ENCODE measurements at places on chromosomes 7 and 10. TPM values are rescaled to one million over a fixed set of nuclear protein-coding genes. Genes with fewer than 3 reads are reported as not detected.

DNA sequence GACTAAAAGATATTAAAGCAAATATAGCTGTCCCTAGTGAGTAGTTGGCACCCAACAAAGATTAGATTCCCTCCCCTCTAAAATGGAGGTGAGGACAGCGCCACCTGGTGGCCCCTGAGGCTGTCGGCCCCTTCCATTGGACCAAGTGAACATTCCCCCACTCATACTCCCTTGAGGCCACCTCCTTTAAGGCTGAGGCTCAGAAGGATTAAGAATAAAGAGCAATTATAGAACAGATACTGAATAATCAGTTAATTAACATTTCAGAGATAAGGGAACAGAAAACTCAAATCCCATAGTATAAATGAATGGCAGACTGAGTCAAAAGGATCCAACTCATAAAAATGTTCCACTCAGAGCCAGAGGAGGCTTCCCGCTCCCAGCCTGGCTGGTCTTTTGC is 130.4 kb upstream of the GHITM start:
- no peak for DNase-seq

Gene CPA2
- polyA plus RNA-seq = 28.4 TPM

Gene SMO
- 23.6 TPM for polyA plus RNA-seq

- DNase-seq = no peak
Measured at GRCh38 chr10:123378302-123378701, 224.1 kb downstream of the BUB3 start.

Gene ST8SIA6
- polyA plus RNA-seq = 3.0 TPM

- DNase-seq = no peak
Measured at GRCh38 chr10:107169516-107169915, 5.0 kb upstream of the SORCS1 start.

Gene AKAP9
- 127 TPM for polyA plus RNA-seq

Gene ADRB1
- polyA plus RNA-seq = 0.64 TPM

- no peak for DNase-seq
Measured at GRCh38 chr10:123295644-123296043, 141.4 kb downstream of the BUB3 start.

DNA sequence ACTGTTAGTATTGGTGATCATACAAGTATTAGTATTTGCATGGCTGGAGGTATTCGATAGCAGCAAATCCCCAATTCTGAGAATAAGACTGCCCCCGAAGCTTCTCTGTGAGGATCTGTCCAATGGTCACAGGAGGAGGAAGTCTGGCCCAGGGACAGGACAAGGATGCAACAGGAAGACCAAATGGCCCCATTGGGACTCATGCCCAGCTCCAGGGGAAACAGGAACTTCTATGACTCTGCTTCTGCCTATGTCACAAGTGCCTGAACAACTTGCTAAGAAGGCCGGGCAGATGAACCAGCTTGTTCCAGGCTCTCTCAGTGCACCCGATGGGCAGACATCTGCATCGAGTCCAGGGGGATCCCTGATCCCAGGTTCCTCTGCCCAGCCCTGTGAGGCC is 172.0 kb upstream of the GRB10 start:
- no peak for DNase-seq

DNA sequence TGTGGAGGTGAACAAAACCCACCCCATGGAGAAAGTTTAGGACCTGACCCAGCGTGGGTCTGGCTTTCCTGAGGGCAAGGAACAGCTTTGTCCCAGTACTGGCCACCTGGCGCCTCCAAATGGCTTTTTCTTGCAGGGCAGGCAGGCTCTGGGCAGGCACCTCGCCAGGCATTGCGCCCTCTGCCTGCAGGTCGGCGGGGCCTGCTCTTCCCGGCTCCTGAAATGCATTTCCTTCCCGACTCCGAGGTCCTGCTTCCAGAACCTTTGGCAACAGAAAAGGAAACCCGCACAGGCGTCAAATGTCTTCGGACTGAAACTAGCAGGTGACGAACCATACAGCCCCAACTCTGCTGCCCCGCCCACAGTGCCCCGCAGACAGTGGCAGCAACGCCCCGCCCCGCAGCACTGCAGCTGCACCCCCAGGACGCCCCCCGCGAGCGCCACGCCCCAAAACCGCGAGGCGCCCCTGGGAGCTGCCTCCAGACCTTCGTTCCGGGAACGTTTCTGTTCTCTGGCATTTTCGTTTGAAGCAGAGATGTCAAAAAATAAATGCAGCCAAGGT is 65.5 kb downstream of the C10orf143 start:
- DNase-seq = no peak

Gene LHPP
- polyA plus RNA-seq = 40.7 TPM

DNA sequence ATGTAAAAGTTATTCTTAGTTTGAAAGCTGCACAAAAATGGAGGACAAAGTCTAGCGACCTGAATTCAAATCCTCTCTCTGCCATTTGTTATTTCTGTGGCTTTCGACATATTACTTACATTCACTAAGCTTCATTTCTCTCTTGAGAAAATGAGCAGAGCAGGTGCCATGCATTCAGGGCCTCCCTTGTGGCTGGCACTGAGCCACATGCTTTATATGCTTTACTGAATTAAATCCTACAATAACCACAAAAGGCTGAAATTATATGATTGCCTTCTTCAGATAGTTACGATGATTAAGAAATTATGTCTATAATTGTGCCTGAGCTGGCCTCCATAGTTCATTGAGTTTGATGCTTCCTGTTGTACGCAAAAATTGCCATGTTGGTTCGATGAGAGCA is 98.7 kb downstream of the NPSR1 start:
- no peak for DNase-seq

- peak; percentile 56 for DNase-seq
Measured at GRCh38 chr10:35635576-35635975, 6.5 kb downstream of the FZD8 start.

DNA sequence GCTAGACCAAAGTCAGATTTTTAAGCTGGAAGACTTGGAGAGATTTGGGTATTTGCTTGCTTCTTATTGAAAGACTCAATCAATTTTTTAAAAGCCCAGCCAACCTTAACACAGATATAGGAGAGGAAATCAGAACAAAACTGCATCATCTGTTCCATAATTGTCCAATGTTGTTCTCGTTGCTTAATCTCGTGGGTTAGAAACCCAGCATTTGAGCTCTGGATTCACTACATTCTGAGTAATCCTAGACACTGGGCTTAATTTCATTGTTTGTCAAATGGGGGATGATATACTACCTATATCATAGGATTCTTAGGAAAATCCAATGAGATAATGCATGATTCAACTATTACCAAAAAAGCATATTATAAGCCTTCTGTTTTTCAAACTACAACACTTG is 48.9 kb downstream of the CALD1 start:
- DNase-seq = no peak

- no peak for DNase-seq
Measured at GRCh38 chr7:79458796-79459195, 5.3 kb upstream of the MAGI2 start.

GRCh38 chr7:22319424-22320403 is 37.2 kb downstream of the RAPGEF5 start:
- DNase-seq = no peak

DNA sequence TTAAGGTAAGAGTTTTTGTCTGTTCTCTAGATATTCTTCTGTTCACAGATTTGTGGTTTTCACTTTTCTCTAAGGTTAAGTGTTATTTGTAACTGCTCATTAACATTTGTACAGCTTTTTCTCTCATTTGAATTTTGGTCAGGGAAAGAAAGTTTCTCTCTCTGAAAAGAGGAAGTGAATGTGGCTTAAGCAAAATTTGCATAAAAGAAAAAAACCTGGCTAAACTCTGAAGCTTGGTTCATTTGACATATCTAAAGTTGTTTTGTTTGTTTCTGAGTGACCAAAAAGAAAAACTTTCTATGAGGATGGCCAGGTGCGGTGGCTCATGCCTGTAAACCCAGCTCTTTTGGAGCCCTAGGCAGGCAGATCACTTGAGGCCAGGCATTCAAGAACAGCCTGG is 22.0 kb upstream of the SLC26A4 start:
- DNase-seq = no peak

GRCh38 chr10:924524-924859 is 7.0 kb downstream of the LARP4B start:
- DNase-seq = no peak

DNA sequence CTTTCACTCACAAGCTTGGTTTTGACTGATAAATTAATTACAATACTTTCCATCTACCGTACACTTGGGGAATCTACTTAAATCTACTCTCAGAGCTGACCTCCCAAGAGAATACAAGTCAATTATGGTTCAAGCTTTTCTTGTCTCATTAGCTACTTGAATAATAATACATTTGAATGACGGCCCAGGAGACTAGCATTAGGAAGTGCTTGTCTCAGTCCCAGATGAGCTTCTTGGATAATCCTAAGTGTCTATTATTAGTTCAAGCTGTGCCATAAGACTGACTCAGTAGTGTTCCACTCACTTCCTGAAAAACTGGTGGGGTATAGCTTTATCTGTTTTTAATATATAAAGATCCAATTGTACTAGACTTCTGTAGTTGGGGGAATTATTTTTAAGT is 100.2 kb downstream of the GNAT3 start:
- DNase-seq = no peak

GRCh38 chr7:33928986-33929385 is 23.6 kb downstream of the BMPER start:
- DNase-seq = no peak

Gene SPDYE5
- 2.0 TPM for polyA plus RNA-seq

DNA sequence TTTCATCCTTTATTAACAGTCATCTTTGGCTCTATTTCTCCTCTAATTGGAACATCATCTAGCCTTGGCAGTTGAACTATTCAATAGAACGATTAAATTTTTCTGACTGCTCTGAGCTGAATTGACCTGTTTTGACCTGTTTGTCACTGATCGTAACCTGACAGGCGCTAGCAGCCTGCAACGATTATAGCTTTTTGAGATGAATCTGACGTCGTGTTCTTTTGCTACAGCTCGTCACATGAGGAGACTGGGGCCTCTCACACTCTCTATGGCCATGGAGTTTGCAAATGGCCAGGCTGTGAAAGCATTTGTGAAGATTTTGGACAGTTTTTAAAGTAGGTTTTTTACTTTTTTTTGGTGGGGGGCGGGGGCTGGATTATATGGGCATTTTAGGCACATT is 229.8 kb downstream of the FOXP2 start:
- DNase-seq = no peak

Gene ZDHHC6
- 60.6 TPM for polyA plus RNA-seq

Gene NRP1
- 33.4 TPM for polyA plus RNA-seq

Gene OR6V1
- polyA plus RNA-seq = not detected

DNA sequence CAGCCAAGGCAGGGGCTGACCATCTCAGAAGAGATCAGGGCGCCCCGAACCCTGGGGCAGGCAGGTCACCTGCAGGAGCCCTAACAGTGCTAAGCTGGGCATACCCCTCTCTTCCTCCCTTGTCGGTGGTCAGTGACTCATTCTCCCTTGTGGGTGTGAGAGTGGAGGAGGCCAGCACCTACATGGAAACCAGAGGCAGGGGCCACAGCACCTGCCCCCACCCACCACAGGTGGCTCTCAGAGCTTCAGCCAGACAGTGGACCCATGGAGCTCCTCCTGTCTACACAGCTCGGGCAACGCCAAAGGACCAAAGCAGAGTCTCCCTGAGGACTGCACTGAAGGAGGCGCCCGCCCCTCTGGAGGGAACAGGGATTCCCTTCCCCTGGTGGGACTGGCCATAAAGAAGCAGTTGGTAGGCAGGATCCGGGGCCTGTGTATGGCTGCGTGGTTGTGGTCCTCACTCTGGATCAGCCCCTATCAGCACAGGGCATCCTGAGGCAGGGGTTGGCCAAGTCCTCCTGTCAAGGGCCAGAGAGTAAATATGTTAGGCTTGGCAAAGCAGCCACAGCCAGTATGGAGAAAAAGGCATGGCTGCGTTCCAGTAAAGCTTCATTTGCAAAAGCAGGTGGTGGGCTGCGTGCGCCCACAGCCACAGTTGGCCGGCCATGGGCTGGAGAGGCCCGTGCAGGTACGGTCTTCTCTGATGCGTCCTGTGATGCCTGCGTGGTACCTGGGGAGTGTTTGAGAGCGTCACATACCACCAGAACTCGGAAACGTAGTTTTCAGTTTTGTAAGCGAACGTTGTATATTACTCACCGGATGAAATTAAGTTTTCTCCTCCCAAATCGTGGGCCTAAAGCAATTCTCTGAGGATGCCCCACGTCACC is 198.2 kb downstream of the EBF3 start:
- no peak for DNase-seq

Gene PLEKHS1
- polyA plus RNA-seq = 62.4 TPM

Gene SLC18A2
- 0.72 TPM for polyA plus RNA-seq

Gene ANK3
- 89.1 TPM for polyA plus RNA-seq

- DNase-seq = no peak
Measured at GRCh38 chr7:133484086-133484485, 231.2 kb downstream of the EXOC4 start.

GRCh38 chr7:104795086-104795485 is 218.9 kb upstream of the KMT2E start:
- DNase-seq = no peak

GRCh38 chr7:40714363-40715052 is 579.7 kb downstream of the SUGCT start:
- no peak for DNase-seq

Gene FAM25G
- polyA plus RNA-seq = not detected

DNA sequence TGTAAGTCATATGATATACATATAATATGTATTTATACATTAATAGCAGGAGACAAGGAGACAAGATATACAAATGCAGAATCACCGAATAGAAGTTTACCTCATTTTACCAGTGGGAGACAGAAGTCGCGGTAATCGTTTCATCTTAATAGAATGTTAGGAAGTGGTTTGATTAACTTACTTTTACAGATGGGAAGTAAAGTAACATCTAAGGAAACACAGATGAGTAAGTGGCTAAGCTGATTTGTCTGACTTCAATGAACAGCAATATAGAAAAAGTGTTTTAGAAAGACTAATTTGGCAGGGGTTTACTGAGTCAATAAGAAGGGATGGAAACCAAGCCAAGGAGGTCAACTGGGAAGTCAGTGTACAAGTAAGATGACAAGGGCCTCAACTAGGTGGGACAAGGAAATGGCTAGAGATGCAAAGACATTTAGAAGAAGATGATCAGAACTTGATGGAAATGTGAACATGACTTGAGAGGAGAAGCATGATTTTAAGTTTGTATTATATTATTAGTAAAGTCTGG is 36.2 kb upstream of the FAM133B start:
- DNase-seq = no peak

DNA sequence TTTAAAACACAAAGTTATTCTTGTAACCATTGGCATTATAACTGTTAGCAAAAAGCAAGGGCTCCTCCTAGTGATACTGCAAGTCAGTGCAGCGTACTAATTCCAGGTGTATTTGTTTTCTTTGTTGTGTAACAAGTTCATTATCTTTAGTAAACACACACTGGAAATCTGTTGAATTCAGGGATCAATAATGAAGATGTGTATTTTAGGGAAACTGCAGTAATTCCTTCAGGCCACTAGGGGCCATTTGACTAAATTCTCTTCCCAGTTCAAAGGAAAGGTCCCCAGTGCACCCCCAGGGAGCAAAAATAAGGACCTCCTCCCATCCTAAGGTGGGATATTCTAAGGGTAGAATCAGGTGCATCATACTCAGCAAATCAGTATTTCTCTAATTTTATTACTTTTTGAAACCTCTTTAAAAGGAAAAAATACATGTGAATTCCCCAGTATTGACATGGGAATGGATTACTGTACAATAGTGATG is 158.6 kb upstream of the LYZL1 start:
- DNase-seq = peak; percentile 24

Gene VPS26A
- polyA plus RNA-seq = 57.7 TPM
